ENCODE measurements at places on chromosomes 11 and 22. TPM values are rescaled to one million over a fixed set of nuclear protein-coding genes. Genes with fewer than 3 reads are reported as not detected.

GRCh38 chr11:130414107-130415080, 14.0 kb downstream of the ADAMTS8 start:
- no peak for DNase-seq

DNA sequence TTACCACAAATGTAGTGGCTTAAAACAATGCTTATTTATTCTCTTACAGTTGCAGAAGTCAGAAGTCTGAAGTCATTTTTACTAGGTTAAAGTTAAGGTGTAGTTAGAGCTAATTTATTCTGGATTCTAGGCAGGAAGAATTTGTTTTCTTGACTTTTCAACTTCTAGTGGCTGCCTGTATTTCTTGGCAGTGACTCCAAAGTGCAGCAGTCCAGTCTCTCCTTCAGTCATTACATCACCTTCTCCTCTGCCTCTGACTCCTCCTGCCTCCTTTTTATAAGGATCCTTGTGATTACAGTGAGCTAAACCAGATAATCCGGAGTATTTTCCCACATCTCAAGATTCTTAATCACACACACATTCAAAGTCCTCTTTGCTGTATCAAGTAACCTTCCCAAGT, 581.4 kb downstream of the KCNA4 start:
- no peak for DNase-seq

VWCE gene
- 8.3 TPM for total RNA-seq

GRCh38 chr22:50725597-50725996, 12.4 kb upstream of the ACR start:
- no peak for DNase-seq

CSF2RB gene
- total RNA-seq = 1.1 TPM

- no peak for DNase-seq
Observed at GRCh38 chr11:27392278-27393114, 29.5 kb upstream of the CCDC34 start.

DNA sequence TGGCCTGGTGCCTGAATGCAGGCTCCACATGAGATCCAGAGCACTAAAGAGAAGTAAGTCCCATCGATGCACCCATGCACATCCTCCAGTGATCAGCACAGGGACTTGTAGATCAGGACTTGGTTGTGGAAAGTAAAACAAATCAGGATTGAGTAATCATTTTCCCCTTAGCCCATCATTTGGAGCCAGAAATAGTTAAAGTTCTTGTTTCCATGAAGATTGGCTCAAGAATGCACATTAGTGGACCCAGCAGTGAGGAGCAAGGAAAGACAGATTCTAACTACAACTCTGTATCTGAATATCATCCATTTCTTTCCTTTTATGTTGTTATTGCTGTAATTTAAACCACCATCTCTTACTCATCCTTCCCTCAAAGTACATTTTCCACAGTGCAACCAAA, 19.1 kb downstream of the CCDC83 start:
- no peak for DNase-seq

- no peak for DNase-seq
Observed at GRCh38 chr22:20862540-20862939, 3.7 kb downstream of the SNAP29 start.

- no peak for DNase-seq
Observed at GRCh38 chr22:30400159-30400558, 3.3 kb downstream of the SEC14L2 start.

DNA sequence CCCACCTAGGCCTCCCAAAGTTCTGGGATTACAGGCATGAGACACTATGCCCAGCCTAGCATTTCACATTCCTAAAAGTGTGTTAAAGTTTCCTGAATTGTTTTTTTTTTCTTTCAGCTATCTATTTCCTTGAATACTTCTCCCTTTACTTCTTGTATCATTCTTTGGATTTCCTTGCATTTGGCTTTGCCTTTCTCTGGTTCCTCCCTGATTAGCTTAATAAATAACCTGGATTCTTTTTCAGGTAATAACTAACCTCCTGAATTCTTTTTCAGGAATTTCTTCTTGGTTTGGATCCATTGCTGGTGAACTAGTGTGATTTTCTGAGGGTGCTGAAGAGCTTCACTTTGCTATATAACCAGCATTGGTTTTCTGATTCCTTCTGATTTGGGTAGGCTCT, 47.9 kb downstream of the MRGPRX2 start:
- DNase-seq = no peak

GRCh38 chr11:7673724-7674434, 579 bp upstream of the CYB5R2 start:
- DNase-seq = no peak

- no peak for DNase-seq
Observed at GRCh38 chr11:74279256-74279655, 32.2 kb downstream of the P4HA3 start.

- DNase-seq = no peak
Observed at GRCh38 chr22:21796863-21797262, 61.3 kb upstream of the YPEL1 start.

DNA sequence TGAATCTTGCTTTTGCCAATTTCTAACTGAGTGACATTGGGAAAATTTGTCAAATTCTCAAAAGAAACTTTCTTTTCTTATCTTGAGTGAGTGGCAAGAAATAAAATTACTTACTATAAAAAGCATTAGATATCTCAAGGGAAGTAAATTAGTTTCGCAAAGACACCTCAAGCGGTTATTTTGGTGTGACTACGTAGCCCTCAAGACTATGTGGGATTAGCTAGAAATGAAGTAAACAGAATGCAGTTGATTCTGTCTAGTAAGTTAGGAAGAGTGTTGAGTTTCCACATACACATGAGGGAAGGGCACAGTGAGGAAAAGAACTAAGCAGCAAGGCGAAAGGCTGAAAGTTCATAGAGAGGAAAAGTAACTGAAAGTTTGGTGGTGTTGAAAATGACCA, 28.3 kb upstream of the MS4A6A start:
- DNase-seq = no peak

DNA sequence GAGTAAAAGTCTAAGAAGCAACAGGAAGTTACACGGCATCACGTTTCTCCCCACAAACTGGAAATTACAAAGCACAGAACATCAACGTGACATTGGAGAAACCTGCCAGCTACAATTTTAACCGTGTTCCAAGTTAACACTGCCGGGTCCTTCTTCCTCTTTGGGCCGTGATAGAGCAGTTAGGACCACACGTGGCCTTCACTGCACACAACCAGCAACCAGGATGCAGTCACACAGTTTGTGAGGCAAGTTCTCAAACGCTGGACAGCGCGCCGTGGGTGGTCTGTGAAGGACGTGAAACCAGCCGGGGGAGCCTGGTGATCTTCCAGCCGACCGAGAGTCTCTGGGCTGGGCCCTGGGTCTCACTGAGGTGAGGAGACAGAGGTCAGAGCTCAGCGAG, 14.6 kb downstream of the C11orf21 start:
- DNase-seq = no peak

DNA sequence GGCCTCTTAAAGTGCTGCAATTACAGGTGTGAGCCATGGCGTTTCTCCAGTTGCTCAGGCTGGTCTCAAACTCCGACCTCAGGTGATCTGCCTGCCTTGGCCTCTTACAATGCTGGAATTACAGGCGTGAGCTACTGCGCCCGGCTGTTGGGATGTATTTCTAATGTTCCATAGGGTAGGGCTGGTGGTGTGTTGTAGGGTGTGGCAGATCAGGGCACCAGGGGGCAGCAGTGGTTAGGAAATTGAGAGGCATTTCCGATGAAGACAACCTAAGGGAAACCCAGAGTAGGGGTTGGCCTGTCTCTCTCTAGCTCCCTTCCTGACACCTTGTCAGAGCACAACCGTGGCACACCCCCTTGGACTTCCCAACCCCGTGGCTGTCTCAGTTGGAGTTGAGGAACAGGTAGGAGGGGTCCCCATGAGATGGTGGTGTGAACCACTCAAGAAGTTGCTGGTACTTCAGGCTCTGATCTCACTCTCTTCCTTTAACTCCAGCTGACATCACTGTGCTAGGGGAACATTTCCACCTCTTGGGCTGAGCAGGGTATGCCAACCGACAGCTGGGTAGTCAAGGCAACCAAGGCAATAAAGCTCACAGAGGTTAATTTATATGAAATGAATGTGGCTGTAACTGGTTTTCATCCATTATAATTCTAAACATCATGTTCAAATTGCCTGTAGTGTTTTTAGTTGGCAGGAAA, 33.0 kb downstream of the YWHAH start:
- no peak for DNase-seq

LDLRAD3 gene
- 11.4 TPM for total RNA-seq

DNA sequence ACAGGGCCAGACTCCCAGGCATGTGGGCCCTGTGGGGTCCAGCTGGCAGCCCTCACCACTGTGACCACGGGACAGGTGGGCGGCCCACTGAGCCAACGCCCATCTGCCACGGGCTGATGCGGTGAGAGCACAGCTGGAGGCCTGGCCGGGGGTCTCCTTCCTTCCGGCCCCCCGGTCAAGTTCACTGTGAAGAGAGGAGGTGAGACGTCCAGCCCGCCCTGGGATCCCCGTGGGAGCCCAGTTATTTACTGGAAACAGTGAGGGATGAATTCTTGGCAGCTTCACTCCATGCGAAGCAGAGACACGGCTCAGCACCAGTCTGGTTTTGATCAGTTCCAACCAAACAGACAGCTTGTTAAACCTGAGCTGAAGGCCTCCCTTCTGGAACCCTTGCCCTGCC, 38.7 kb downstream of the WNT11 start:
- DNase-seq = no peak

DNA sequence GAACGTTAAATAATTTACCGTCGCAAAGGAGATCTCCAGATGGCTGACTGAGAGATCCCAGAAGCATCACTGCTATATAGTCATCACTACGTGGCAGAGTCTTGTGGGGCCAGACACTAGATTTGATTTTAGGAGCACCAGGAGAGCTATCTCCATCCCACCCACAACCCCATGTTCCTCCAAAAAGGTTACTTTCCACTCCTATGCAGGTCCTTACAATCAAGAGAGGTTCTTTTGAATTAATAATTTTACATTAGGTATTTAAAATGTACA, 19.4 kb downstream of the GUCY1A2 start:
- no peak for DNase-seq

GRCh38 chr11:18769802-18770456, 21.7 kb downstream of the PTPN5 start:
- no peak for DNase-seq
